ENCODE measurements at places on chromosomes 5 and 9. TPM values are rescaled to one million over a fixed set of nuclear protein-coding genes. Genes with fewer than 3 reads are reported as not detected.

- no peaks in the 10 kb centered on the region for H3K4me1 ChIP-seq
- H3K27me3 ChIP-seq = no peaks in the 10 kb centered on the region
- H3K4me3 ChIP-seq = no peak overlapping the region
- DNase-seq = no peak
- H3K36me3 ChIP-seq = peaks cover 2% of the 10 kb centered on the region
These were observed 148.0 kb downstream of the ZSWIM6 start for GRCh38 chr5:61479850-61480614.

DNA sequence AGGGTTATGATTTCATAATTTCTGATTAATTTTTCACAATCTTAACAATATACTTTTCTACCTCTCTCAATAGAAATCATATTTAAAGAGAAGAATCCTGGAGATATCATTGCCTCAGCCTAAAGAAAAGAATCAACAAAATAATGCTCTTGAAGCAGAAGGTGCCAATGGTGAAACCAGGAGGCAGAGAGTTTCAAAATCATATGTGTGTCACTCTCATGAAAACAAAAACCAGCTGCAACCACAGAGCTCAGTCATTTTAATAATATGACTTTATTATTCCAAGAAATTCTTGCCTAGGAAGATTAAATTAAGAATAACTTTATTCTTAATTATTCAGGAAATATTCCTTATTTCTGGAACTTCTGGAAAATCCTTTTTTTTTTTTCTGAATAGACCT is 266.8 kb upstream of the ACTBL2 start:
- H3K4me3 ChIP-seq = no peak overlapping the region
- no peaks in the 10 kb centered on the region for H3K36me3 ChIP-seq
- H3K4me1 ChIP-seq = peaks cover 9% of the 10 kb centered on the region
- H3K27me3 ChIP-seq = peaks cover 11% of the 10 kb centered on the region
- H3K27ac ChIP-seq = no peak overlapping the region

SLC1A1 gene
- 0.23 TPM for total RNA-seq

DNA sequence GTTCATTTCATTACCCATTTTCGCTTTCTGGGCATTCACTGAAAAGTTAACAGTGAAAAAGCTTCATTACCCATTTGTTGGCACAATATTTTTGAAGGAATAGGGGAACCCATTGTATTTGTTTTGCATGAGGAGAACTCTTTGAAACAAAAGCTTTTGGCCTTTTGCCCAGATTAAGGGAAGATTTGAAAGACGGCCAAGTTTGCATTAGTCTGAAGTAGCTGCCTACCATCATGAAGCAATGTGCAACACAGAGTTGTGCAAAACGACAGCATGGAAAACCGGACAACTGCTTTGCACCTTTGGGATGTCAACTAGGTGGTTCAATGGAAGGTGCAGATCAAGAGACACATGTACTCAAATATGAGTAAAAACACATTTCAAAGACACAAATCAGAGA is 84.9 kb downstream of the TRPM3 start:
- no peaks in the 10 kb centered on the region for H3K36me3 ChIP-seq
- H3K4me3 ChIP-seq = no peak overlapping the region
- no peak for DNase-seq
- no peaks in the 10 kb centered on the region for H3K4me1 ChIP-seq
- H3K27ac ChIP-seq = no peak overlapping the region

DNA sequence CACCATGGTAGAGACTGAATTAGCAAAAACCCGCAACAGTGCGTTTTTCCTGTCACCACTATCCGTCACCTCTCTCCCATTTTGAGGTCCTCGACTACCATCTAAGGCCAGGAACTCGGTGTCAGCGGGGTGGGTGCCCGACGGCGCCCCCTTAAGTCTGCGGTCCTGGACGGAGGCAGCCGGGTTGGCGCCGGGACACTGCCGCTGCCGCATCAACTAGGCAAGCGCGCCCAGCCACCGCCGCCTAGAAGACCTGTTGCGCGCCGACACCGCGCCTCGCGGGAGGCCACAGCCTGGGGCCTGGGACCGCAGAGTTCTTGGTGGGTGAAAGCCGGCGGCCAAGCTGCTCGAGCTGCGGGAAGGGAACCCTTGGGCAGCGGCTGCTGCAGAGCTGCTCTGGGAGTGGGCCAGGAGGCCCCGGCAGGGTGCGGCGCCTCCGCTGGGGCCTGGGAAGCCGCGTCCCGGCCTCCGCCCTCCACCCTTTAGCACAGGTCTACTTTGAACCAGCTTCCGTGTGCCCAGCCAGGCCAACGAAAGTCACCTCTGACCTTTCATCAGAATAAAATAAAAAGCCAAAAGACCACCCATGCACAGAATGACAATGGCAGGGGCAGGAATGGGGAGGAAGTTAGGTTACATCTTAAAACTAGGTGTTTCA is 3.5 kb downstream of the FOXB2 start:
- peaks cover 72% of the 10 kb centered on the region for H3K27me3 ChIP-seq
- no peaks in the 10 kb centered on the region for H3K36me3 ChIP-seq
- no peak for DNase-seq
- peak overlapping the region; percentile 55 for H3K4me3 ChIP-seq
- peaks cover 24% of the 10 kb centered on the region for H3K4me1 ChIP-seq
- peak overlapping the region; percentile 68 for H3K27ac ChIP-seq

- H3K36me3 ChIP-seq = no peaks in the 10 kb centered on the region
- no peaks in the 10 kb centered on the region for H3K4me1 ChIP-seq
- no peak overlapping the region for H3K4me3 ChIP-seq
- H3K27ac ChIP-seq = no peak overlapping the region
These were observed 207.5 kb downstream of the IRX2 start for GRCh38 chr5:2544003-2544402.

DNA sequence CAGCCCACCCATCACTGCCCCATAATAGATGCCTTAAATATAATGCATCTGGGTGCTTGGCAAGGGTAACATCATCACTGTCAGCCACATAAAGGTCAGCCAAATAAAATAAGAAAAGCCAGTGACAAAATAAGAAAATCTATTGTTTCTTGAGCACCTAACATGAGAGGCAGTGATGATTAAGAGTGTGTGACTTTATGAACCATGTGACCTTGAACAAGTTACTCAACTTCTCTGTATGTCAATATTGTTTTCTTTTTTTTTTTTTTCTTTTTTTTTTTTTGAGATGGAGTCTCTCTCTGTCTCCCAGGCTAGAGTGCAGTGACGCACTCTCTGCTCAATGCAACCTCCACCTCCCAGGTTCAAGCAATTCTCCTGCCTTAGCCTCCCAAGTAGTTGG is 98.7 kb downstream of the CDK5RAP2 start:
- no peak overlapping the region for H3K27ac ChIP-seq

GRCh38 chr9:87189006-87189405 is 241.7 kb upstream of the GAS1 start:
- peaks cover 19% of the 10 kb centered on the region for H3K27me3 ChIP-seq
- no peaks in the 10 kb centered on the region for H3K36me3 ChIP-seq
- no peaks in the 10 kb centered on the region for H3K4me1 ChIP-seq
- no peak overlapping the region for H3K4me3 ChIP-seq
- no peak overlapping the region for H3K27ac ChIP-seq

DNA sequence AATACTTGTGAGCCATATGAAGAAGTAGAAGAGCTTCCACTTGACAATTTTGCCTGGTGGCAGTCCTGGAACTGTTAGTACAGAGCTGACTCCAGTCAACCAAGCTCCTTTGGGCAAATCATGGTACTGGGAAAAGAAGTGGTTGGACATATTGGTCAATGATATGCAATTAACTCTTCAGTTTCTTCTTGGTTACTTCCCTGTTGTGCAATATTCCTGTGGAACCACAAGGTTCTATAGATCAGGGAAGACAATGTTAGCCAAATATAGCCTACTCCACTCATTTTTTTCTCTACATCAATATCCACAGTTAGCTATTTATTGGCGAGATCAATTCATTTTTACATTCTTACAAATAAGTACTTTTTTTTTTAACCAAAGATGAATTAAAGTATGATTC is 14.4 kb upstream of the GDA start:
- no peaks in the 10 kb centered on the region for H3K4me1 ChIP-seq
- H3K27ac ChIP-seq = no peak overlapping the region
- no peak overlapping the region for H3K4me3 ChIP-seq

GARNL3 gene
- 2.2 TPM for total RNA-seq

ZDHHC11 gene
- total RNA-seq = 29.5 TPM

DOCK2 gene
- 242 TPM for total RNA-seq

- peaks cover 96% of the 10 kb centered on the region for H3K27me3 ChIP-seq
- H3K36me3 ChIP-seq = no peaks in the 10 kb centered on the region
- H3K4me3 ChIP-seq = peak overlapping the region; percentile 90
- peak overlapping the region; percentile 54 for H3K27ac ChIP-seq
- no peak for DNase-seq
These were observed 19.9 kb downstream of the CDKN2A start for GRCh38 chr9:21974343-21974721.

- H3K27ac ChIP-seq = no peak overlapping the region
- no peaks in the 10 kb centered on the region for H3K4me1 ChIP-seq
- H3K36me3 ChIP-seq = no peaks in the 10 kb centered on the region
- peaks cover 45% of the 10 kb centered on the region for H3K27me3 ChIP-seq
- H3K4me3 ChIP-seq = no peak overlapping the region
These were observed 2.0 kb upstream of the GRXCR2 start for GRCh38 chr5:145874765-145875164.

PITX1 gene
- total RNA-seq = 0.76 TPM

PTGDS gene
- not detected for total RNA-seq

GRCh38 chr5:93422652-93423280 is 158.3 kb downstream of the NR2F1-AS1 start:
- H3K4me3 ChIP-seq = no peak overlapping the region
- no peaks in the 10 kb centered on the region for H3K36me3 ChIP-seq
- DNase-seq = no peak
- no peak overlapping the region for H3K27ac ChIP-seq

OR1N2 gene
- not detected for total RNA-seq

GRCh38 chr9:37534412-37534811 is 41.8 kb downstream of the FBXO10 start:
- H3K4me1 ChIP-seq = no peaks in the 10 kb centered on the region
- no peaks in the 10 kb centered on the region for H3K36me3 ChIP-seq
- H3K27ac ChIP-seq = no peak overlapping the region

- H3K27ac ChIP-seq = no peak overlapping the region
- DNase-seq = no peak
- no peak overlapping the region for H3K4me3 ChIP-seq
These were observed 146.4 kb downstream of the GADD45G start for GRCh38 chr9:89751079-89751825.

DNA sequence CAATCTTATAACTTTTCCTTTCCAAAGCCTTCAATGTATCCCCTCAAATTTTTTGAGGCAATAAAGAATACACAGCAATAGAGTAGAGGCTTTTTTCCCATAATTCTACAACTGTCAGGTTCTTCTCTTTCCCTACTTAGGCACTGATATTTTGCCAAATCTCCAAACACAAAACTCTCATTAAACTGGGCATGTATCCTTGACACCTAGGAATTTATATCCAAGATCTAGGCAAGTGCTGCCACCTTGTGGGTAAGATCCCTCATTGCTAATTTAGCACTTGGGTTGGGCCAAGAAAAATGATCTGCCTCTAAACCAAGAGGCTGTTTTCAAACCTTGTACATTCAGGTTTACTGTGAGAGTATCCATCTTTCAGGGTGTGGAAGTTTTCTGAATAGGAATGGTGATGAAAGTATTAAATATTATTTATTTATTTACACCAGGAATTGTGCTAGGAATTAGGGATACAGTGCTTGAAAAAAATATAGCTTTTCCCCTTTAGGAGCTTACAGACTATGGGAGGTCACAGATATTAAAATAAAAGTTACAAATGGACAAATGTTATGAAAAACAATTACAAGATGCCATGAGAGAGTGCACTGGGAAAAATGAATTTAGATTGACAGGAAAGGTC is 17.6 kb downstream of the TSTD2 start:
- DNase-seq = peak; percentile 60
- H3K27me3 ChIP-seq = no peaks in the 10 kb centered on the region
- H3K27ac ChIP-seq = no peak overlapping the region

DNA sequence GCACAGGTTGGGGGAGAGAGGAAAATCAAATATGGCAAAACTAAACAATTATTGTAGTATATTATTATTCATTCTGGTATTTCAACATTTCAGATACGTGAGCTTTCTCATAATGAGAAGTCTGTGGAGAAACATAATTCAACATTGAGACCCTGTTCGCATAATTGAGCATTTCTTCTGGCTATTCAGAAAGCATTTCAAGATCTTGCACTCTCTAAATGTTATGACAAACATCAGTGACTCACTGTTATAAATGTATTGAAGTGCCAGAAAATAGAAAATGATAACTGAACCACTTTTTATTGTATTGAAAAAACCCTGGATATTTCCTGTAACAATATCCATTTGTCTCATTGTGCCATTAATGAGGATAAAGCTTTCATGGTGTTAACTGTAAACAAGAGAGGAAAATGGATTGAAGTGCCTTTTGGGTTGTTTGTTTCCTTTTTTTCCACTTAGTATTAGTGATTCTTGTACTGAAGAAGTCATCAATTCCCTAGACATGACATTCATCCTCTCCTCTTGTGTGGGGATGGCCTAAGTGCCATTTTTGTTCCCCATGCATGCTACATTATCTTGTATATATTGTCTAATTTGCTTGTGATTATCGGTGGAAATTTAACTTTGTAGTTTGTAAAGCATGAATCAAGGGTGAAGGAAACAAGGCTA is 124.6 kb downstream of the CAMK4 start:
- peak overlapping the region; percentile 54 for H3K27ac ChIP-seq
- no peaks in the 10 kb centered on the region for H3K27me3 ChIP-seq
- no peak overlapping the region for H3K4me3 ChIP-seq
- H3K36me3 ChIP-seq = peaks cover 22% of the 10 kb centered on the region
- no peak for DNase-seq

DNA sequence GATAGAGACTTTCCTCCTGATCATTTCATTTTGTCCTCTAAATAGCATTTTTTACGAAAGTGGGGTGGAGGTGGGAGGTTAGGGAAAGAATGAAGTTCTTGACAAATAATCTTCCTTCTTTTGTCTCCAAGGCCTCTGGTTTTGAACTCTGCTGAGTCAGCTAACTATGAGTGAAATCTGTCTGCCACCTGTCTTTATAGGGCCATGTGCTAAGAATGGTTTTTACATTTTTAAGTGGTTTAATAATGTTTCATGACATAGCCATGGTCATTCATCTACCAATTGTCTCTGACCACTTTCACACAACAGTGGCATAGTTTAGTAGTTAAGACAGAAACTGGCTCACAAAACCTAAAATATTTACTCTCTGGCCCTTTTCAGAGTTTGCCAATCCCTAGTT is 7.6 kb downstream of the MAN2A1 start:
- peak overlapping the region; percentile 20 for H3K27ac ChIP-seq
- H3K36me3 ChIP-seq = peaks cover 2% of the 10 kb centered on the region
- no peaks in the 10 kb centered on the region for H3K27me3 ChIP-seq
- peak overlapping the region; percentile 26 for H3K4me3 ChIP-seq
- DNase-seq = no peak

C9orf153 gene
- 0.21 TPM for total RNA-seq

PIP5KL1 gene
- total RNA-seq = 6.4 TPM

GRCh38 chr5:124274949-124275348 is 471.5 kb downstream of the ZNF608 start:
- DNase-seq = no peak
- H3K4me3 ChIP-seq = no peak overlapping the region
- no peak overlapping the region for H3K27ac ChIP-seq
- H3K36me3 ChIP-seq = no peaks in the 10 kb centered on the region

DNA sequence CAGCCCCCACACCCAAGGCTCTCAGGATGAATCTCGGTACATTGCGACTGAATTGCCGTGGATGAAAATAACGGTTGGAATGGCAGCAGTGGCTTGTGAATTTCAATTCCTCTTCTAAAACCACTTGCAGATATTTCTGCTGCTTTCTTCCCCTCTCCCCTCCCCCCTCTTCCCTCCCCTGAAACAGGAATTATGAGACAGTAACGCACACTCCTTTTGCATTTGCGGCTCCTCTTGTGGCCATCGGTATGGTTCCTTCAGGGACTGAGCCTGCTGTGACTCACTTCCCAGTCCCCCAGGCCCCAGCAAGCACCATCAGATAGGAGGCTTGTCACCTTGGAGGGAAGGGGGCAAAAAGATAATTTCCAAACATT is 9.7 kb downstream of the DCANP1 start:
- H3K27me3 ChIP-seq = peaks cover 13% of the 10 kb centered on the region
- no peak overlapping the region for H3K4me3 ChIP-seq
- H3K27ac ChIP-seq = no peak overlapping the region
- H3K4me1 ChIP-seq = no peaks in the 10 kb centered on the region

FREM1 gene
- total RNA-seq = not detected

Measured in activated T-cell treated with anti-CD3 and anti-CD28 coated beads, Interleukin-2, amount 50 U/mL, for 72 hours (primary cell).